SK-N-MC (cell line): ENCODE measurements at places on chromosomes 11 and 22.

- no peak for DNase-seq
Observed at GRCh38 chr22:17880020-17880419, 105.8 kb upstream of the BID start.

- DNase-seq = no peak
Observed at GRCh38 chr11:110296226-110297075, at the start of gene RDX. Gene RDX (minus strand): TSS chr11:110296614. CDS start chr11:110279692, 16,922 bp downstream.

DNA sequence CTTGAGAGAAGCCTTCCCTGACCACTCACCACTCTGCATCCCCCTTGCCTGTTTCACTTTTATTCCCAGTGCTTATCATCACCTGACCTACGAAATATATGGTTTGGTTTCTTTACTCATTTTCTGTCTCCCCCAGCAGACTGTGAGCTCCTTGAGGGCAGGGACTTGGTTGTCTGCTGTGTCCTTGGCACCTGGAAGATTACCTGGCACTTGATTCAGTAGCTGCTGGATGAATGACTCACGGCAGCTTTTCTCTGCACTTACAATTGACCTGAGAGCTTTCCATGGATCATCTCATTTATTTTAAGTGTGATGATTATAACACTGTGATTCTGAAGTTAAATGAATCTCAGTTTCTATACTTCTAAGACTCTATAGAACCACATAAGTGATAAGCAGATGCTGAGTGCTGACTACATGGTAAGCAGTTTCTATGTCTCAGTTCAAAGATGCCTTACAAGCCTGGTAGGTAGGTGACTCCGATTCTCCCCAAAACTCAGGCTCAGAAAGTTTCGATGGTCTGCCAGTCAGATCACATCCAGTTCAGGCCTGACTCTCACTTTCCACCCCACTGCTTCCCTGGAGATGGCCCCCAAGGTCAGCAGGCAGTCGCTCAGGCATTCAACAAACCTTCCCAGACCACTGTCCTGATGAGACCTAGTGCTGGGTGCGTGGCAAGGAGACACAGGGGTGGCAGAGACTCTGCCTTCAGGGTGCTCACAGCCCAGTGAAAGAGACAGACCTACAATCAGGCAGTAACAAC is 11.6 kb downstream of the IL2RB start:
- no peak for DNase-seq

DNA sequence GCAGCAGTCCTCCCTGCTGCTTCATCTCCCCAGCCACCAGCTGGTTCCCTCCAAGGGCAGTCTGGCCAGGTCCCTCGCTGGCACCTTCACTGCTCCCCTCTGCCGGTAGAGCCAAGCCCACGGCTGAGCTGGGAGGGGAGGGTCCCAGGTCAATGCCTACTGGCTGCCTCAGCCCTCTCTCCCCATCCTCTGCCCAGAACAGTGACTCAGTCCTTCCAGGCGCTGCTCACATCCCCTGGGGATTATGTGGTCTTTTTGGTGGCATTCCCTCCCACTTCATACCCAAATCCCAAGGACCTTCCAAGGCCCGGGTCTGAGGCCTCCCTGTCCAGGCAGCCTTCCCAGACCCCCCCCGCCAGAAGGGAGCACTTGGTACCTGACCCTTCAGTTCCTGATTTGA is 44.9 kb downstream of the WNT7B start:
- no peak for DNase-seq

DNA sequence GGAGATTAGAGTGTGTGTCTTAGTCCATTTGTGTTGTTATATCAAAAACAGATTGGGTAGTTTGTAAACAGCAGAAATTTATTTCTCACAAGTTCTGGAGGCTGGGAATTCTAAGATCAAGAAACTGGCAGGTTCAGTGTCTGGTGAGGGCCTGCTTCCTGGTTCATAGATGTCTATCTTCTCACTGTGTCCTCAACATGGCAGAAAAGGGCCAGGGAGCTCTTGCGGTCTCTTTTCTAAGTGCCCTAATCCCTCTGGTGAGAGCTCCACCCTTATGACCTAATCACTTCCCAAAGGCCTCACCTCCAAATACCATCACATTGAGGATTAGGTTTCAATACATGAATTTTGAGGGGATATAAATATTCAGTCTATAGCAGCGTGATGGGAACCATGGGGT is 25.5 kb upstream of the AMOTL1 start:
- DNase-seq = no peak

- no peak for DNase-seq
Observed at GRCh38 chr11:18853086-18853720, 61.6 kb upstream of the PTPN5 start.

GRCh38 chr11:114130629-114131277 is 71.2 kb downstream of the ZBTB16 start:
- no peak for DNase-seq

DNA sequence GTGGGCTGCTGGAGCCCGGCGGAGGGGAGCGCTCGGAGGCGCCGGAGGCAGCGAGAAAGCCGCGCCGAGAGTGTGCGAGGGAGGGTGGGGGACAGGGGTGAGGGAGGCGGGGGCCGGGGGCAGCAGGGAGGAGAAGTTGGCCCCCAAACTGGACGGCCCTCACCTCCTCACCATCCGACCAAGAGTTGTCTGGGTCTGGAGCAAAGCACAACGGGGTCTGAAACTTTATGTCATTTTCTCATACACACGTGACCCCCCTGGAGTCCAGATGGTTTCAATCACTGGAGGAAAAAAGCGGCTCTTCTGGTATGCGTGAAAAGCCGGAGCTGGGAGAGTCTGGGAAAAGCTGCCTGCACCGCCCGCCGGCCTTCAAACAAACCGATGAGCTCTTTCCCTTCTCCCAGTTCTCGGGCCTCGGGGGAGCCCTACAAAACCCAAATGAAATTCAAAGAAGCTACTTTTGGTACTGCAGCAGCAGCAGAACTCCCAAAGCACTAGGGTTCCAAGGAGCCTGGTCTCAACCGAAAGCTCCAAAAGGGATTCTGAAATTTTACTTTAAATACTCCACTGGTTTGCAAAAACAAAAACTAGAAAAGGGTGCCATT is 39.7 kb upstream of the AKIP1 start:
- DNase-seq = peak; percentile 52

- no peak for DNase-seq
Observed at GRCh38 chr11:66974724-66975404, at the start of gene C11orf86. Gene C11orf86 (plus strand): TSS chr11:66975304. CDS start chr11:66975363, 59 bp downstream.

- no peak for DNase-seq
Observed at GRCh38 chr11:95647355-95647754, 142.2 kb downstream of the FAM76B start.

GRCh38 chr11:15233371-15234165 is 118.8 kb downstream of the INSC start:
- DNase-seq = no peak

DNA sequence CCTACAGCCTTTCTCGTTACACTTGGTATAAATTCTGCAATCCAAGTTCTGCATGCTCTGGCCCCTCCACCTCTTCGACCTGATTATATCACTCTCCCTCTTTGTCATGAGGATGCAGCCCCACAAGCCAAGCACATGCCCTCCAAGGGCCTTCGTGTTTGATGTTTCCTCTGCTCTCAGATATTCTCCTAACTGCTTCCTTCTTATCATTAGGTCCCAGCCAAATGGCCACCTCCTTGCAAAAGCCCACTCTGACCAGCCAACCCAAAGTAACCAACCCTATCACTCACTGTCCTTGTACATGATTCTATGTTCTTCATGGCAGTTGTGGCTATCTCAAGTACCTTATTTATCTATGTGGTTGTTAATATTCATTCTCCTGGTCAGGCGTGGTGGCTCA is 38.3 kb upstream of the LRRC55 start:
- no peak for DNase-seq

DNA sequence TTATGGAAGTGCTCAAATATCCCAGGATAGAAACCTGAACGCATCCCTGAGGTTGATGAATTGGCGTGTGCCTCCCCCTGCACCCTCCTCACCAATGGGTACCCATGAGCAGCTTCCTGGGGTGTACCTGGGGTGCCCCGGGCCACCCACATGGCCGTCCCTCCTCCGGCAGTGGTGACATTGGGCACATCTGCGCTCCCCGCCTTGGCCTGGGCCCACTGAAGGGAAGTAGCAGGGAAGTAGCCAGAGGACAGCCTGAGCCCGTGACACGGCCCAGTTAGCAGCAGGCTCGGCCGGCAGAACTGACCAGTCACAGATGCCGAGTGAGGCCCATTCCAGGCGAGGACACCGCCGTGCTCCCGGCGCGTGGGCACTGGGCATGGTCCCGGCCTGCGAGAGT is 16.7 kb downstream of the MRPL23 start:
- no peak for DNase-seq

GRCh38 chr11:118924591-118925585 is 838 bp downstream of the BCL9L start:
- no peak for DNase-seq

DNA sequence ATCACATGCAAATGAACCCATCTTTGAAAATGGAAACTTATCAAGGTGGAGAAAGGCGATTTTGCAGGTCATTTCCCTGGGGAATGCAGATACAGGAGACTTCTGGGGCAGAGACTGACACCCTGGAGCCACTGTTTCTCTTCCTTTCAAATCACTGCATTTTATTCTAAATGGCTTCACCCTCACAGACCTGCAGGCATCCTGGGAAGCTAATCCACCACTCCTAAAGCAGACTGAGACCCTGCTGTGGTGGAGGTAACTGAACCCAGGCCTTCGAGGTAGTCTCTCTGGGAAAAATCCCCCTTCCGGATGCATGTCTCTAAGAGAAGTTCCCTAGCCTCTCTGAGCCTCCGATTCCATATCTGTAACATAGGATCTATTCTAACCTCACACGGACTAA is 20.9 kb upstream of the CSNK2A3 start:
- no peak for DNase-seq

DNA sequence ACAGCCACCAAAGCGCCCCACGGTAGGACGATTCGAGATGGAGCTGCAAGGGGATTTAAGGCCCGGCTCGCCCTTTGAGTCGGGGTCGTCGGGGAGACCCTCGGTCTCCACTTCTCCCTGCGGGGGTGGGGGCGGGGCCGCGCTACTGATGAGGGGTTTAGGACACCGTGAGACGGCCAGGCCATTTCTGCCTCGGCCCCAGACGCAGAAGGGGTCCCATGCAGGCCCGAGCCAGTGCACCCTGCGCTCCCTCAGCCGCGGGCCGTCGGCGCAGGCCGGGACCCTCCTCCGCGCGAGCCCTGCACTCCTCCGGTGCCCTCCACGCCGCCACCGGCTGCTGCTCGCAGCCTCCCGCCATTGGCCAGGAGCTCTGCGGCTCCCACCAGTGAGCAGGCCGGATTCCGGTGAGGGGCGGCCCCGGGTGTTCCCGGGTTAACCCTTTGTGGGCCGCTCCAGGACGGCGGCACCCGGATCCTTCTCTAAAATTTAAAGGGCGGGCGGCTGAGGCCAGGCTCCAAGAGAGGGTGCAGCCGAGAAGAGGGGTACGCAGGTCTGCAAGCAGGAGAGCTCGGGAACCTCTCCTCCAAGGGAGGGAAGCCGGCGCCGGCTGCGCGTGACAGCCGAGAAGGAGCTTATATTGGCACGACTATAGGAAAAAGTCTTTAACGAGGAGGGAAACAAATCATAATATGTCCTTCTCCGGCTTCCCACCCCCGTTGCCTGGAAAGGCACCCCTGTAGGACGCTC is 18.0 kb downstream of the CREB3L1 start:
- DNase-seq = no peak

- no peak for DNase-seq
Observed at GRCh38 chr11:44506375-44507016, 59.0 kb upstream of the CD82 start.
